H9 (cell line): ENCODE measurements at places on chromosomes 2 and 18. TPM values are rescaled to one million over a fixed set of nuclear protein-coding genes. Genes with fewer than 3 reads are reported as not detected.

DNA sequence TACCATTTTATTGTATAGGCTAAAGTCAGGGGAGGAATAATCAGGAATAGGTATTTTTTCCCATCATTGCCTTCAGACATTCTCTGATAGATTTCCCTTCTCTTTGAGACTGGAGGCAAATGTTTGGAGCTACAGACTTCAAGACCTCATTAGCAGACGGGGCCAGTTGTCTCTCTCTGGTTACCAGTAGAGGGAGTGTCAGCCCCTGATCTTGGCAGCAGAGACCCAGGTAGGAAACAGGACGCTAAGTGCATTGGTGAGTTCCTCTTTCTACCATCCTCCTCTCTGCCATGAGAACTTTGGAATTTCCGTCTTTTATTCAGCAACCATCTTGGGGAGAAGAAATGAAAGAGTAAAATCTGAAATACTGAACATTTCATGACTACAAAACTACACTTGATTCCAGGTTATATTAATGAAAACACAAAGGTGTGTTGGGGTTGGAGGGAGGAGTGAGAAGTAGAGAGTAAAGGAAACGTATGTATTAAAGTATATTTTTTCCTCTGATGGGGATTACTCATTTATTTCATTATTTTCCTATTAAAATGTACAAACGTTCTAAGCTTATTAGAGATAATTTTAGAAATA is 186.2 kb upstream of the GCFC2 start:
- H3K36me3 ChIP-seq = no peaks in the 10 kb centered on the region
- no peaks in the 10 kb centered on the region for H3K4me1 ChIP-seq
- H3K4me3 ChIP-seq = no peak overlapping the region
- no peaks in the 10 kb centered on the region for H3K27me3 ChIP-seq
- peak; percentile 82 for DNase-seq

The SIX3 gene
- total RNA-seq = 0.35 and 0.55 TPM in 2 replicates

- H3K4me3 ChIP-seq = no peak overlapping the region
- no peaks in the 10 kb centered on the region for H3K27me3 ChIP-seq
Measured at GRCh38 chr2:63582873-63583272, 5.4 kb downstream of the WDPCP start.

GRCh38 chr2:172098650-172099471 is 3.8 kb downstream of the DLX2 start:
- DNase-seq = no peak
- H3K27me3 ChIP-seq = peaks cover 80% of the 10 kb centered on the region
- H3K4me1 ChIP-seq = no peaks in the 10 kb centered on the region
- H3K27ac ChIP-seq = no peak overlapping the region

The PLCL1 gene
- 0.04 TPM in 1 of 2 replicates, not detected in the other for total RNA-seq

DNA sequence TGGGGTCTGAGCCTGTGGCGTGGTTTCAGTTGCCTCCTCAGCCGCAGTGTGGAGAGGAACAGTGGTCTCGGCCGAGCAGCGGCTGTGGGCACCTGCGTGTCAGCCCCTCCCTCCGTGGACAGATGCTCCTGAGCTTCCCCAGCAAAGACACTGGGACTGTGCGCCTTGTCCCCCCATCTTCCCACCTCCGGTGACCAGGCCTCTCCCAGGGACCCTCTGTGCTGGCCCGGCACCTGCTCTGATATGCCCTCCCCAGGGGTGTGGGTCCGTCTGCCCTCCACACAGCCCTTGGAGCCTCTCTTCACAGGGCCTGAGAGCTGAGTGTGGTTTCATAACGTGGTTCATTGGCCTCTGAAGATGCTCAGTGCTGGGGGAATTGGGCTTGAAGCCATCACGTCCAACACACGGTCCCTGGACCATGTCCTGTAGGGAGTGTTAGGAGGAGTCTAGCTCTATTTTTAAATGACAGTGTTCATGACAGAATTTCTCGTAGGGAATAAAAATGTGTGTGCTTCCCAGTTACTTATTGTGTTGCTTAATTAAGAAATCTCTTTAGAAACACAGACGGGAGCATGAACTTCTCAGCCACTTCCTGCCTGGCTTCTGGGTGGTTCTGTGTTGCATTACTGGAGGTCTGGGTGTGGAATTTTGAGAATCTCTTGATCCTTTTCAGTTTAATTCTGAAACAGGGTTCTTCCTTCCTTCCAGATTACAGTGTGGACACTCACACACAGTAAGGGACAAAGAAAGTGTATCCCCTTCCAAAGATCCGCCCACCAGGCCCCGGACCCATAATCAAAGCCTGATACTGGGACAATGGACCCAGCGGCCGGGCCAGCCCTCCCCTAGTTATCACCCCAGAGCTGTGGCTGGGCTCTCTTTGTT is 110.7 kb downstream of the NFATC1 start:
- no peaks in the 10 kb centered on the region; the same call in 1 of the 2 replicates for H3K27me3 ChIP-seq
- H3K27ac ChIP-seq = no peak overlapping the region
- no peaks in the 10 kb centered on the region for H3K36me3 ChIP-seq
- H3K4me1 ChIP-seq = no peaks in the 10 kb centered on the region
- no peak overlapping the region for H3K4me3 ChIP-seq
- DNase-seq = no peak

- H3K27me3 ChIP-seq = no peaks in the 10 kb centered on the region
- DNase-seq = peak; percentile 61
- no peaks in the 10 kb centered on the region for H3K4me1 ChIP-seq
- H3K27ac ChIP-seq = no peak overlapping the region
- H3K36me3 ChIP-seq = no peaks in the 10 kb centered on the region
- no peak overlapping the region for H3K4me3 ChIP-seq
Measured at GRCh38 chr2:113080134-113080533, 12.4 kb downstream of the IL1F10 start.

DNA sequence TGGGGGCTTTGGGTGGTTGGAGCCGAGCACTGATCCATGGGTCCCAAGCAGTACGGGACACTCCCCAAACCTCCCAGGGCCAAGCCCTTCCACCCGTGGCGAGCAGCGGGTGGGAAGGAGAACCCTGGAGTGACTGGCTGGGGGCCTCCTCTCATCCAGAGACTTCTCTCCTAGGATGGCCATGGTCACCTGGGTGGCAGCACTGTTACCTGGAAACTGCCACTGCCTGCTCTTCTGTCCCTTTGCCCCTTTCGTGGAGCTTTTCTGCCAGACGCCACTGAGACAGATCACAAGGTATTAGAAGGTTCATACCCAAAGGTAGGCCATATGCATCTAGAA is 26.9 kb downstream of the CENPO start:
- H3K27ac ChIP-seq = no peak overlapping the region
- H3K4me1 ChIP-seq = peaks cover 16% of the 10 kb centered on the region
- no peaks in the 10 kb centered on the region for H3K27me3 ChIP-seq
- H3K4me3 ChIP-seq = no peak overlapping the region
- no peak for DNase-seq
